ENCODE measurements at places on chromosomes 12 and 14. TPM values are rescaled to one million over a fixed set of nuclear protein-coding genes. Genes with fewer than 3 reads are reported as not detected.

RNASE1 gene
- not detected for polyA plus RNA-seq

GRCh38 chr14:97499790-97500481 is 702.8 kb downstream of the VRK1 start:
- H3K4me1 ChIP-seq, result no peaks in the 10 kb centered on the region
- H3K27ac ChIP-seq, result no peak overlapping the region
- H3K4me3 ChIP-seq, result no peak overlapping the region

GRCh38 chr14:51147183-51147582 is 52.3 kb upstream of the TRIM9 start:
- H3K4me1 ChIP-seq, result no peaks in the 10 kb centered on the region
- no peak overlapping the region for H3K4me3 ChIP-seq
- H3K27me3 ChIP-seq, result no peaks in the 10 kb centered on the region
- no peaks in the 10 kb centered on the region for H3K36me3 ChIP-seq
- no peak overlapping the region for H3K27ac ChIP-seq

- no peak overlapping the region for H3K4me3 ChIP-seq
- DNase-seq, result no peak
- H3K27me3 ChIP-seq, result no peaks in the 10 kb centered on the region
- no peak overlapping the region for H3K27ac ChIP-seq
These were observed 20.2 kb upstream of the OASL start for GRCh38 chr12:121059031-121059898.

DNA sequence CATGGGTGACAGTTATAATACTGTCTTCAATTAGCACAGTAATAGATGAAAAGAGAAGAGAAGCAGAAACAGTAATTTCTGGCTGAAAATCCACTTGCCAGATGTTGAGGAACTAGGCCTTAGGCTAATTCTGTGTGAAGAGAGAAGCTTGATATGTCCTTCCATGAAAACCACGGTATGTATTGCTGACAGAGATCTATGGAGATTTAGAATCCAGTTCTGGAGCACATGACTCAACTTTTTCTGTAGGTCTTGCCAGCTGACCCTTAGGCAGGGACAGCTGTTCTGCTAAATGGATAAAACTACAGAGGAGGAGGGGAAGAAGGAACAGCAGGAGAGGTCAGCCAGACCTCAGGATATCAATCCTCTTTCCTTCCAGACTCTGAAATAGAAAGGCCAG is 211.5 kb downstream of the PRKD1 start:
- H3K27me3 ChIP-seq, result no peaks in the 10 kb centered on the region
- no peak for DNase-seq
- no peak overlapping the region for H3K27ac ChIP-seq
- H3K4me1 ChIP-seq, result no peaks in the 10 kb centered on the region

- no peaks in the 10 kb centered on the region for H3K27me3 ChIP-seq
- DNase-seq, result no peak
- H3K4me1 ChIP-seq, result peaks cover 9% of the 10 kb centered on the region
- H3K36me3 ChIP-seq, result no peaks in the 10 kb centered on the region
- no peak overlapping the region for H3K27ac ChIP-seq
These were observed 487.9 kb downstream of the PCNX1 start for GRCh38 chr14:71395151-71395604.

GRCh38 chr14:22052795-22053194 is 379.2 kb upstream of the OR4E1 start:
- H3K4me3 ChIP-seq, result no peak overlapping the region
- H3K4me1 ChIP-seq, result no peaks in the 10 kb centered on the region
- DNase-seq, result no peak
- H3K27me3 ChIP-seq, result no peaks in the 10 kb centered on the region

DNA sequence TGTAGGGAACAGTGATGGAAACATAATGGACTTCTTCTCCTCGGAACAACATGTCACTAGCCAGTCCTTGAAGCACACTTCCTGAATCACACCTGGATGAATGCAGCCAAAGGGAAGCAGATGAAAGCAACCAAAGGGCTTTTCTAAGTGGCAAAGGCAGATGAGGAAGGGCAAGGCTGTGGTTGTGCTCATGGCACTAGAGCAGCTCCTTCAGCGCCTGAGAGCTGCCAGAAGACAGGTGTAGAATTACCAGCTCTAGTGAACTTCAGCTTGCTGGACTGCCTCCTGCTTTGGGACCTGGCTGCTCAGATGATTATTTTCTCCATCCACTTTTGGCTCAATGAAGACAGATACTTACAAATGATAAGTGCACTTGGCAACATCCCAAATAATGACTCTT is 1372.1 kb upstream of the SEL1L start:
- no peaks in the 10 kb centered on the region for H3K27me3 ChIP-seq
- no peak for DNase-seq
- H3K27ac ChIP-seq, result no peak overlapping the region
- H3K4me3 ChIP-seq, result no peak overlapping the region

DNA sequence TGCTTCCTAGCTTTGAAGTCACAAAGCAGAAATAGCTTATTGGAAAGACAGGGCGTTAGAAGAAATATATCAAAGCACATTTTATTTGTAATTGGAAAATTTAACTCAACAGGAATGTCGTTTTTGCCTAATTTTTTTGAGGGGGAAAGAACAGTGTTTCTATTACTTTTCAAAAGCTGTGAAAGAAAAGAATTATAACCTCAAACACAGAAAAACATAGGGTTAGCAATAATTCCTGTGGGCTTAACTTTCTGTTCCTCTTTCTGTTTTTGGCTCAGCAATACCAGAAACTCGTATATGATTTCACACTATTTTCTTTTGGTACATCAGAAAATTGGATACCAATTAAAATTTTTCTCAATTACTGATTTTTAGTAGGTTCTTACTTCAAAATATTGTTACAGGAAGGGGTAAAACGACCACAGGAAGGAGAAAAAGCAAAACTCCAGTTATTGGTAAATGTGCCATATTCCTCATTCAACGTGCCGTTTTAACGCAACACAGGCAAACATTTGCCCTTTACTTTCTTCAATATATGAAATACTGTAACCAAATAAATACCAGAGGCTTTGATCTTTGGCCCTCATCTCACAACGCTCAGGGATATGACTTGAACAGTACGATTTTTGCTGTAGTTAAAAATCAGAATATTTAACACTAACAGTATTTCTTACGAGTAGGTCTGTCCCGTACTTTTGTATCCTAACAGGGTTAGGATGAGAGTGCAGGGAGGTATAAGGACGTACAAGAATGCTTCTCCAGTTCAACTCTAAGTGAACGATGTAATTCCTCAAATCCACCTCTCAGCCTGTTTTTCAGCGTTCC is 1.3 kb upstream of the RNU6-7 start:
- H3K4me1 ChIP-seq, result peaks cover 6% of the 10 kb centered on the region
- DNase-seq, result no peak
- no peaks in the 10 kb centered on the region for H3K27me3 ChIP-seq
- H3K27ac ChIP-seq, result no peak overlapping the region
- H3K36me3 ChIP-seq, result no peaks in the 10 kb centered on the region

P2RX2 gene
- 0.03 TPM for polyA plus RNA-seq

- no peak overlapping the region for H3K4me3 ChIP-seq
- H3K4me1 ChIP-seq, result peaks cover 55% of the 10 kb centered on the region
- no peaks in the 10 kb centered on the region for H3K27me3 ChIP-seq
- peak overlapping the region; percentile 55 for H3K27ac ChIP-seq
These were observed 57.3 kb upstream of the E2F7 start for GRCh38 chr12:77122661-77123060.

GRCh38 chr12:6927379-6928021 is at the start of gene ATN1:
Gene ATN1 (plus strand): TSS chr12:6927959. CDS start chr12:6934002, 6,043 bp downstream.
- H3K27ac ChIP-seq, result peak within 1 kb of the TSS; percentile 76
- peaks cover 38% of the 10 kb centered on the region for H3K4me1 ChIP-seq
- no peaks in the 10 kb centered on the region for H3K27me3 ChIP-seq
- peak; percentile 91 for DNase-seq
- peaks cover 5% of the 10 kb centered on the region for H3K36me3 ChIP-seq

EIF2B2 gene
- 111 TPM for polyA plus RNA-seq

DNA sequence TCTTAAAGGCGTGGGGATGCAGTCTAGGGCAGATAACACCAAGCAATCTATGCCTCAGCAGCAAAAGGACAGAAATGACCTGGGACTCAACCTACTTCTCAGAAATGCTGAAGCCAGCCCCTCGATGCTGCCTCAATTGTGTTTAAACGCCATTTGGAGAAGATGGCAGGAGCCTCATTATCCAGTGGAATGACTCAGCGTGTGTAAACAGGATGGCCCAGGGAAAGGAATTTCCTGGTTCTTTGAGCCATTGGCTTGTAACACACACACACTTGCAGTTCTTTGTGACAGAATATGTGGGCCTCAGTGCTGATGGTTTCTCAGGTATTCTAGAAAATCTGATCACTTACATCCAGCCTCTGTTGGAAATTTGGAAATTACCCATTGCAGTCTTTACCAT is 154.3 kb downstream of the NTF3 start:
- H3K4me3 ChIP-seq, result no peak overlapping the region
- no peaks in the 10 kb centered on the region for H3K4me1 ChIP-seq
- H3K27me3 ChIP-seq, result peaks cover 5% of the 10 kb centered on the region

SPATA7 gene
- 3.5 TPM for polyA plus RNA-seq

SLC7A7 gene
- polyA plus RNA-seq, result 0.19 TPM

- H3K27ac ChIP-seq, result no peak overlapping the region
- no peaks in the 10 kb centered on the region for H3K27me3 ChIP-seq
- no peaks in the 10 kb centered on the region for H3K36me3 ChIP-seq
These were observed 1401.9 kb upstream of the FLRT2 start for GRCh38 chr14:84128050-84128449.

GRCh38 chr14:104650057-104650980 is 39.1 kb upstream of the INF2 start:
- no peaks in the 10 kb centered on the region for H3K36me3 ChIP-seq
- peak overlapping the region; percentile 58 for H3K4me3 ChIP-seq
- DNase-seq, result peak; percentile 98
- H3K27ac ChIP-seq, result no peak overlapping the region
- H3K27me3 ChIP-seq, result no peaks in the 10 kb centered on the region

AMIGO2 gene
- 1.3 TPM for polyA plus RNA-seq

NPFF gene
- not detected for polyA plus RNA-seq

DNA sequence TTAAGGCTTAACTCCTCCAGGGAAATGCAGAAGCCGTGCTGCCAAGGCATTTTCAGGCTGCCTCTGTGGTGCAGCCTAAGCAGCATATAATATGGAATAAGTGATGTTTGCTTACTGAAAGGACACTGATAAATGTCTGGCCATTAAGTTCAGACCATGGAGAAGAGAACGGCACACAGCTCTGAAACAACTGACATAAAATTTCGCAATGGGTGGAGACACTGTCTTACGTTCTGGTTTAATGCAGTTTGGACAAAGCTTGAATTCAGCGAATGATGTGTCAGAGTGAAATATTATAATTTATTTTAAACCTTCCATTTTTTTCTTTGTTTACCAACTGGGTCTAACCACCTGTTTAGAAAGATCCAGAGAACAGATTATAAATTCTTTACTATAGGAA is 27.2 kb upstream of the NRXN3 start:
- H3K27ac ChIP-seq, result no peak overlapping the region
- no peaks in the 10 kb centered on the region for H3K27me3 ChIP-seq
- no peaks in the 10 kb centered on the region for H3K36me3 ChIP-seq
- DNase-seq, result no peak

- H3K4me3 ChIP-seq, result no peak overlapping the region
- peaks cover 6% of the 10 kb centered on the region for H3K36me3 ChIP-seq
- H3K27ac ChIP-seq, result no peak overlapping the region
- DNase-seq, result no peak
- no peaks in the 10 kb centered on the region for H3K4me1 ChIP-seq
- H3K27me3 ChIP-seq, result no peaks in the 10 kb centered on the region
These were observed 184.2 kb upstream of the FOXN3 start for GRCh38 chr14:89600950-89601826.

GRCh38 chr12:2284857-2285256 is 232.1 kb downstream of the CACNA1C start:
- peak; percentile 86 for DNase-seq
- H3K27ac ChIP-seq, result peak overlapping the region; percentile 99
- peak overlapping the region; percentile 6 for H3K4me3 ChIP-seq
- H3K36me3 ChIP-seq, result no peaks in the 10 kb centered on the region

DNA sequence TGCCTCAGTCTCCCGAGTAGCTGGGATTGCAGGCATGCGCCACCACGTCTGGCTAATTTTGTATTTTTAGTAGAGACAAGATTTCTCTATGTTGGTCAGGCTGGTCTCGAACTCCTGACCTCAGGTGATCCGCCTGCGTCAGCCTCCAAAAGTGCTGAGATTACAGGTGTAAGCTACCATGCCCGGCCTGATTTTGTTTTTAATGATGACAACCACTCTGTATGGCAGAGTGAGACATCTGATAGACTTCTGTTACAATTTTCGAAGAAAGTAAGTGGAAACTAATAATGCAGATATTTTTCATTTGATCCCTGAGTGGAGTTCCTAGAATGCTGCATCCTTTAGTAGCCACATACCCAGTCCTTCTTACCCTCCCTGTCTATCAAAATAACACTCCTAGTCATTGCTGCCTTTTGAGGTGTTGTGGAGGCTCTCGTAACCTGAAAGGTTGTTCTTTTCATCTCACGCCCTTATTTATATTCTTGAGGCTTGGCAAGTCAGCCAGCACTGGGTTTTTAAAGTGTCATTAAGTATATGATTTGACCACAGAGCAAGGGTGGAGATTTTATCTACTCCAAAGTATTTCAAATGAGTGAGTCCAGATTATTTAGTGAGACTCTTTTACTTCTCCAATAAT is 5.9 kb upstream of the EID3 start:
- H3K27me3 ChIP-seq, result no peaks in the 10 kb centered on the region
- H3K4me3 ChIP-seq, result no peak overlapping the region
- peaks cover 37% of the 10 kb centered on the region for H3K36me3 ChIP-seq
- no peak overlapping the region for H3K27ac ChIP-seq
- no peak for DNase-seq

GRCh38 chr12:57739387-57739786 is 845 bp upstream of the AGAP2 start:
- H3K4me1 ChIP-seq, result no peaks in the 10 kb centered on the region
- H3K4me3 ChIP-seq, result peak overlapping the region; percentile 63
- H3K27ac ChIP-seq, result peak overlapping the region; percentile 5
- H3K36me3 ChIP-seq, result no peaks in the 10 kb centered on the region
- no peaks in the 10 kb centered on the region for H3K27me3 ChIP-seq
- no peak for DNase-seq

Data from SK-N-SH (cell line).